ENCODE measurements at places on chromosomes 12 and 14. TPM values are rescaled to one million over a fixed set of nuclear protein-coding genes. Genes with fewer than 3 reads are reported as not detected.
A peak's percentile ranks its signal among the peaks of the same experiment; 100 is the strongest.

DNA sequence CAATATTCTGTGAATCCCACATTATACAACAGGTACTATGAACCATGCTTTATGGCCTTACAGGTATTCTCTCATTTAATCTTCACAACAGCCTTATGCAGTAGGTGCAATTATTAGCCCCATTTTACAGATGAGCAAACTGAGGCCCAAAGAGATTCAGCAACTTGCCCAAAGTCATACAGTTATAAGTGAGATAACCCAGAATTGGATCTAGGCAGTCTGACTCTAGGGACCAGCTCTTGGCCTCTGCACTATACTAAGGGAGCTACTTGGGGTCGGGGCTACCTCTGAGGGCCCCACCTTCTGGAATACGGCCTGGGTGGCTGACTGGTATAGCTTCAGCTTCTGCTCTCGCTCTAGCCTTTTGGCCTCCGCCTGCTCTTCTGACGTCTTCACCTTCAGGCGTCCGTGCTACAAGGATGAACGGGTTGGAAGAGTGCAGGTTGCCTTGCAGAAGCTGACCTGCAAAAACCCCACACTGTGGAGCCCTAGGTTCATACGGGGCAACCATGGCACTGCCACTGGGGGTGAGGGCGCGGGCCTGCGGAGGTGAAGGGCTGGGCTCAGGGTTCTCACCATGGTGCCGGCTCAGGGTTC is 762 bp downstream of the RABGGTA start:
- DNase-seq = no peak
- H3K27me3 ChIP-seq = no peaks in the 10 kb centered on the region
- H3K27ac ChIP-seq = peak overlapping the region; percentile 86
- H3K4me1 ChIP-seq = peaks cover 30% of the 10 kb centered on the region
- H3K4me3 ChIP-seq = peak overlapping the region; percentile 63
- peaks cover 20% of the 10 kb centered on the region for H3K36me3 ChIP-seq

DNA sequence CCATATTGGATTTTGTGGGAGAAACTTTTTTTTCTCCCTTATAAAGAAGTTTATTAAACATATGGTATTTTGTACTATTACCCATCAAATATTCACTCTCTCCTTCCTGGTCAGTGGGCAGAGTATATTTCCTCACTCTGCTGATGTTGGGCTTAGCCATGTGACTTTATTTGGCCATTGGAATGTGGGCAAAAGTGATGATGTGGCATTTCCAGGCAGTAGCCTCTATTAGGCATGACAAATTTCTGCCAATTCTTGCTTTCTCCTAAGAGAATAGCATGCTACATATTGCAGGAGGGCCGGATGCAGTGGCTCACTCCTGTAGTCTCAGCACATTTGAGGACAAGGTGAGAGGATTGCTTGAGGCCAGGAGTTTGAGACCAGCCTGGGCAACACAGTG is 24.4 kb upstream of the WSCD2 start:
- H3K27ac ChIP-seq = no peak overlapping the region
- no peaks in the 10 kb centered on the region for H3K27me3 ChIP-seq
- no peaks in the 10 kb centered on the region for H3K4me1 ChIP-seq

DNA sequence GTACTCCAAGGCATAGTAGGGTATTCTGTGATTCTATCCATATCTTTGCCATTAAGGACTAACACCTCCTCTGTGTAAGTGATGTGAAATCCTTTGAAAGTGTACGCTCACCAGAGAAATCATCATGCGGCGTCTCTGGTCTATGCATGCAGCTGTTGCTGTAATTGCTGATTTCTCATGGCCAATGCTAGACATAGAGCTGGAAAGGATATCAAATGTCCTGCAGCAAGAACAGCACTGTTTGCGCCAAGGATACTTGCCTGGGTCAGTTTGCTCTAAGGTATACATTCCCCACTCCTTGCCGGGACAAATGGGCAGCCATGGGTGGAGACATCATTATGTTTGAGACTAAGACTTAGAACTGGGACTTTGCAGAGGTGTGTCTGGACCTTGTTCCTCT is 896.4 kb downstream of the BCL11B start:
- H3K27me3 ChIP-seq = no peaks in the 10 kb centered on the region
- no peak for DNase-seq
- H3K4me1 ChIP-seq = no peaks in the 10 kb centered on the region
- H3K27ac ChIP-seq = no peak overlapping the region

MANSC1 gene
- 0.42 TPM for total RNA-seq

HHIPL1 gene
- 0.04 TPM for total RNA-seq

DNA sequence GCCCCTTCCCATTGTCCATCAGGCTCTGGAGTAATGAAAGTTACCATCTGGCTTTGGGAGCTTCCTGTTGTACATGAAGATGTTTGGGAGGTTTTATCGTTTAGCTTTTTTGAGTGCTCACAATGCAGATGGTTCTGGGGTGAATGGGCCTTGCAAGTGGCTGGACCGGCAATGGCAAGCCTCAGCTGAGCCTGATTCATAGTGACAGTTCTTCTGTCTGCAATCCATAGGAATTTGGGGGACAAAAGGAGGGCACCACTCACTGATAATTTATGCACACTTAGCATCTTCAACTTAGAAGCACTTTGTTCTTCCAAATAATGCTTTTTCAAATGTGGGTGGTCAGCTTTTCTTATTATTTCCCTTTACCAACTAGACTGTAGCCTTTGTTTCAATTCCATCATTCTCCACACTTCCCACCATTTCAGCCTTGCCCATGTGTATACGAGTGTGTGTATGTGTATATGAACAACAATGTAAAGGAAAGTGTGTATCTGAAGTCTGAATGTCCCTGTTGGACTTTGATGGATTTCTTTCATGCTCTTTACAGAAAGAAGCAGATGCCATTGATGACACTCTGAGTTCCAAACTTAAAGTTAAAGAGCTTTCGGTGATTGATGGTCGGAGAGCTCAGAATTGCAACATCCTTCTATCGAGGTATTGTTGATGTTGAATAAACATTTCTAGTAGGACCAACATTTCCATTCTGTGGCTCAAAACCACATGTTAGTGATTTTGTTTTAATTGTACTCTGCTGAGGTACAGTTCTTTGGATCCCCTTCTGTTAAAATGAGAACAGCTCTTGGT is 125.5 kb downstream of the GPR135 start:
- no peak overlapping the region for H3K27ac ChIP-seq
- H3K4me3 ChIP-seq = no peak overlapping the region
- no peaks in the 10 kb centered on the region for H3K36me3 ChIP-seq
- DNase-seq = no peak
- no peaks in the 10 kb centered on the region for H3K4me1 ChIP-seq
- no peaks in the 10 kb centered on the region for H3K27me3 ChIP-seq

DNA sequence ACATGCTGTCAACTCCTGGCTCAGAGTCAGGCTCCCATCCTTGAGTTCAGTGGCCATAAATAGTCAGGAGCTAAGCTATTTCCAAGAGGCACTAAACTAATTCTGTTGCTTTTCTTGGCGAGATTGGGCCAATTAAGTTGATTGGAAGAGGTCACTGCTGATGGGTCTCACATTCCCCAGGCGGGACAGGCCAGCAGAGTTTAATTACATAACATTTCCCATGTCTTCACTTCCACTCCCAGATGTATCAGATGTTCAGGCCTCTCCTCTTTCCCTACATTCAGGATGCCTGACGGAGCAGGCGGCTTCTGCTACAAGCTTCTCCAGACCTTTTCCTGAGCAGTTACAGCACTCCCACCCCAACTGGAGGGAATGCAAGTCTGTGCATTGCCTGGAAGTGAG is 5.3 kb downstream of the NTF3 start:
- H3K27me3 ChIP-seq = peaks cover 9% of the 10 kb centered on the region
- DNase-seq = no peak
- no peaks in the 10 kb centered on the region for H3K4me1 ChIP-seq

DNA sequence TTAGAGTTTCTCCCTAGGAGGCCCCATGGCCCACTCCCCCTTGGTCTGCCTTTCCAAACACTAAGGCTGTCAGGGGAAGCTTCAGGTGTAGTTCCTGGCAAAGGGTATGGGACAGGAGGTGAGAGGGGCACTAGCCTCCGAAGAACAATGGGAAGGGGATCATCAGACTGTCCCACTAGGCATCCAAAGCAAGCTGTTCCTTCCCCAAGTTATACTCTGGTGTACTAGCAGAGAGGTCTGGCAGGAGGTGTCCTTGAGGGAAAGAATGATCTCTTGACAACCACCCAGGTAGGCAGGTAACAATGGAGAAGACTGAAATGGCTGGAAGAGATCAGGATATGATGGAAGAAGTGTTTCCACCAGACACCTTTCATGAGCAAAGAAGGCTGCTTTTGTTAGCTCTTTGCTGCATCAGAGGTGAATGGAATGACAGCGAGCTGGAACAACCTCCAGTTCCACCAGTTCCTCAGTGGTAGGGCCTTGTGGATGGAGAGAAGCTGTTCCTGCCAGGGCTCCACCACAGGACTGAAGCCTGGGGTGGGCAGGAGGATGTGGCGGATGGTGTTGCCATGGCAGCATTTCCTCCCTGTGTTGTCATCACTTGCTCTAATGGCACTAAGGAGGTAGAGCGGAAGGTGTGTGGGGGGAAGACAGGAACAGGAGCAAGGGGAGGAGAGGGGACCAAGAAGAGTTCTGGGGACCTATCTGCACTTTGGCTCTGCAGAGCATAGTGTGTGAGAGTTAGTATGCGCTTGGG is 2.3 kb upstream of the AGAP2 start:
- DNase-seq = peak; percentile 80
- H3K4me1 ChIP-seq = peaks cover 56% of the 10 kb centered on the region
- H3K4me3 ChIP-seq = peak overlapping the region; percentile 85
- peak overlapping the region; percentile 95 for H3K27ac ChIP-seq

SERPINA5 gene
- not detected for total RNA-seq

RNF212B gene
- total RNA-seq = not detected

GRCh38 chr12:106137530-106138356 is 1.0 kb downstream of the NUAK1 start:
- H3K36me3 ChIP-seq = no peaks in the 10 kb centered on the region
- no peak overlapping the region for H3K4me3 ChIP-seq

MLXIP gene
- 33.9 TPM for total RNA-seq

IAPP gene
- not detected for total RNA-seq

- DNase-seq = no peak
- no peaks in the 10 kb centered on the region for H3K36me3 ChIP-seq
- no peaks in the 10 kb centered on the region for H3K4me1 ChIP-seq
- H3K27ac ChIP-seq = no peak overlapping the region
- no peak overlapping the region for H3K4me3 ChIP-seq
These were observed 71.5 kb downstream of the BRMS1L start for GRCh38 chr14:35897616-35898111.

NKX2-1 gene
- total RNA-seq = not detected

DNA sequence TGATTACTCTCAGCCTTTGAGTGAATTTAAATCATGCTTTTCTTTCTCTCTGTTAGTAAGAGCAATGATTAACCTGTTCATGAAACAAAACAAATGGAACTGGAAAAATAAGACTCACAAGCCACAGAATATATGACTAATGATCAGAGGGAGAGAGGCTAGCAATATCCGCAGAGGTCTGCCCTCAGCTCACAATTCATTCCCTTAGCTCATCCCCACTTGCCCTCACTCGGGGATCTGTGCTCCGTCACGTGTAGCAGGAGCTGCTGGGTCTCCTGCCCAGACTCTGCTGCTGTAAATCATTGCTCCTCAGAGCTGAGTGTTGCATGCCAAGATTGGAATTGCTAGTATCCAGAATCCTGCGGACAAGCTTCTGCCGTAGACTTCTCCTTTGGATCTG is 53.1 kb upstream of the GNG2 start:
- H3K4me3 ChIP-seq = no peak overlapping the region
- no peaks in the 10 kb centered on the region for H3K36me3 ChIP-seq
- no peaks in the 10 kb centered on the region for H3K4me1 ChIP-seq
- DNase-seq = no peak

C12orf50 gene
- total RNA-seq = not detected

RFX4 gene
- total RNA-seq = not detected

TMEM179 gene
- total RNA-seq = 0.31 TPM

DNA sequence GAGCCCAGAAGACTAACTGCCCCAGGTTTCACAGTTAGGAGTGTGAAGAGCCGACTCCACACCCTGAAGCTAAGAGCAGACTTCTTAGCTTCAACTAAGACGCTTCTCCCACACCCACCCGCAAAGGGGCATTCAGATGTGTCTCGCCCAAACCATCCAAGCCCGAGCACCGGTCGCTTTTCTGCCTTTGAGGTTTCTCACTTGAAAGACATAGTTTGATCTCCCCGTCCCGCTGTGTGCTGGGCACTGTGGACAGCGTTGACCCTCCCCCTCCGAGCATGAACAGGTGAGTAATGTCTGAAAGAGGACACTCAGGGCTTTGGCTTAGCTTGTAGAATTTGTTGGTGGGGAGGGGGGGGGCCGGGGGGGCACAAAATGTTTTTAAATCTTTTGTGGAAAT is 123.8 kb downstream of the TMEM132D start:
- H3K36me3 ChIP-seq = no peaks in the 10 kb centered on the region
- no peak overlapping the region for H3K4me3 ChIP-seq
- no peaks in the 10 kb centered on the region for H3K4me1 ChIP-seq
- H3K27ac ChIP-seq = no peak overlapping the region

DNA sequence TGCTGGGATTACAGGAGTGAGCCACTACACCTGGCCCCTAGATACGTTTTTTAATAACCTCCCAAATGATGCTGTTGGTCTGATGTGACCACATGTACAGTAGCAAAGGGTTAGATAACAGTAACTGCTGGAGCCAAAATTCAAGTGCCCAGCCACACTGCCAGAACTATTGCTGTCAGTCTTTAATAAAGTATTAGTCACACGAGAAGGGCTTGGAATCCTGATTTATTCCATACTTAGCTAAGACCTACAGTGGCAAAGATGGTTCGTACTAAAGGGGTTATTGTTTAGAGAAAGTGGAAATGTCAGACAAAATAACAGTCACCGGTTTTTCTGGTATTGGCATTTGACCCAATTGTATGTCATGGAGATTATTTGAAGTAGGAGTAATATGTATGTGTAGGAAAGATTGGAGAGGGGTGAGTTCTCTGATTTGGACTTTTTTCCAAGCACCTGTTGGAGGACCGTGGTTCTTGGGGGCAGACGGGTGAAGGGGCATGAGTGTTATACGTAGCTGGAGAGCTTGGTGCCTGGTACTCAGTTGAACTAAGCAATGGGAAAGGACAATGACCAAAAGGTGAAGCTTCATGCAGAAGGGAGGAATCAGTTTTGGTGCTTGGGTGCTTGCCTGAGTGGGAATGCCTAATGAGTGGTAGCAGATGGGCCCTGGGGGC is 9.7 kb downstream of the TUBA1C start:
- no peak for DNase-seq
- H3K4me1 ChIP-seq = no peaks in the 10 kb centered on the region
- no peak overlapping the region for H3K27ac ChIP-seq

DNA sequence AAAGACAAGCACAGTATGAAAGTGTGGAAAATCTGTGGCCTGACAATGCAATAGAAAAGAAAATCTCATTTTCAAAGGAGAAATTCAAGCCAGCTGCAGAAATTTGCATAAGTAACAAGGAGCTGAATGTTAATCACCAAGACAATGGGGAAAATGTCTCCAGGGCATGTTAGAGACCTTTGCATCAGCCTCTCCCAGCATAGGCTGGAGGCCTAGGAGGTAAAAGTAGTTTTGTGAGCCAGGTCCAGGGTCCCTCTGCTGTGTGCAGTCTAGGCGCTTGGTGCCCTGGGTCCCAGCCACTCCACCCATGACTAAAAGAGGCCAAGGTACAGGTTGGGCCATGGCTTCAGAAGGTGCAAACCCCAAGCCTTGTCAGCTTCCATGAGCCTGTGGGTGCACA is 58.3 kb downstream of the TESPA1 start:
- H3K27ac ChIP-seq = no peak overlapping the region
- H3K4me3 ChIP-seq = no peak overlapping the region
- no peaks in the 10 kb centered on the region for H3K4me1 ChIP-seq
- DNase-seq = no peak
